Activated T-helper 1 cell treated with Interleukin-2 at 50 U/mL for 16 hours (primary cell): ENCODE measurements at places on chromosomes 5 and 9.

- DNase-seq: no peak
These were observed 2.6 kb downstream of the CLTB start for GRCh38 chr5:176413709-176414191.

DNA sequence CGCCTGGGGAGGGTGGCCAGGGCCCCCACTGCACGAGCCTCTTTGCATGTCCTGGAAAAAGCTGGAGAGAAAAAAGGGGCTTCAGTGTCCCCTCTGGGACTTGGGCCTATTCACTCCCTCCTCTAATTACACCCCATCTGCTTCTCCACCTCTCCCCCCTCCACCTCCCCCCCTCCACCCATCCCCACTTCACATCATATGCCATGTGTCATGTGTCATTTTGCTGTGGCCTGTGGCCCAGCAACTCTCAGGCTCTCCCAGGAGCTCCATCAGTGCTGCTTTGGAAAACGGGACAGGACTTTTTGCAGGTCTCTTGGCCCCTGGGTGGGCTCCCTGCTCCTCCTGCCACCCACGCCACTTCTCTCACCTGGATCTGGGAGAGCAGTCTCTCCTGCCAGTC, 68.7 kb downstream of the NTNG2 start:
- no peak for DNase-seq

- DNase-seq: no peak
These were observed 173.5 kb upstream of the ZNF608 start for GRCh38 chr5:124919747-124920525.

DNA sequence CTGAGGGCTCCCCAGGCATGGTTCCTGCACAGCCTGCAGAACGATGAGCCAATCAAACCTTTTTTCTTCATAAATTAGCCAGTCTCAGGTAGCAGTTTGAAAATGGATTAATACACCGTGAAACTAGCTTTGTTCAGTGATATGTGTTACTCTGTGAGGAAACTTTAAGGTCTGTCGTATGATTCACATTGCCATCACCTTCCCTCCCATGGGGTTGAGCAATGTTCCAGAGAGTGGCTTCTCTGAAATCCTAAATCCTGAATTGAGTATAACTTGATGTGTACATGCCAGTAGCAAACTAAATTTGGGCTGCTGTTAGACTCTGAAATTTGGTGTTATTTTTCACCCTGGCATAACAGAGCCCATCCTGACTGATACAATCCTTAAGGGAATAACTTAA, 866.4 kb upstream of the C9orf72 start:
- no peak for DNase-seq

GRCh38 chr5:108720391-108720790, 27.3 kb upstream of the FER start:
- no peak for DNase-seq

DNA sequence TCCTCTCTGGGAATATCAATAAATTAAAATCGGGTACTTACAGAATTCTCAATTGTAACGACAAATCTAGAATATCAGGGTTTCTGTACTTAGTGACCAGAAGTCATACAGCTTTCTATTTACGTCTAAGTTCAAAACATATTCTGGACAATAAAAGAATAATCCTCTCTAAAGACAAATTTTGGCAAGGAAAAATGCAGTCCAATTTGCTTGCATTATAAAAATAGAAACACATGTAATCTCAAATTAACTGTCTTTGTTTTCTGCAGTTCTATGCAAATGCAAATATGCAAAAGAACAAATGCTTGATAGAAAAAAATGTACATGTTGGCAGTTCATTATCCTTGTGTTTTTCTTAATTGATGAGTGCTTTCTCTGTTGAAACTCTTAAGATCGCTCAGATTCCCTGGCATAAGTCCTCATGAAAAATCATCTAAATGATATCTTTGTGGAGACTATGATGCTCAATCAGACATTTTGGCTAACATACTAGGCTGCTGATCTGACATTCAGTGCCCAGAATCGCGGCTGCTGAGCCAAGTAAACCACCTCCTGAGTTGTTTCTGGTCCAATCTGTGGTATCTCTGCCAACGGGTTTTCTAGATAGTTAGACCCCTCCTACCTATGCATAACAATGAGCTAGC, 990.1 kb upstream of the C9orf72 start:
- no peak for DNase-seq

GRCh38 chr5:9059920-9060691, 485.8 kb downstream of the SEMA5A start:
- no peak for DNase-seq
